ENCODE measurements at places on chromosomes 1 and 21.

- DNase-seq, result no peak
These were observed 3.6 kb downstream of the NIBAN1 start for GRCh38 chr1:184970691-184971161.

- DNase-seq, result no peak
These were observed 1.2 kb downstream of the NEXN start for GRCh38 chr1:77889671-77890070.

- DNase-seq, result no peak
These were observed 327.2 kb downstream of the PTPRU start for GRCh38 chr1:29563571-29563970.

GRCh38 chr1:202167708-202168415 is 7.5 kb upstream of the PTPN7 start:
- DNase-seq, result peak; percentile 78

- no peak for DNase-seq
These were observed 67.6 kb downstream of the MTR start for GRCh38 chr1:236862615-236863211.

Data from lung (tissue), 17 donors.